Activated T-cell treated with anti-CD3 and anti-CD28 coated beads, Interleukin-2, amount 50 U/mL, for 48 hours (primary cell): ENCODE measurements at places on chromosomes 1 and 21.

- DNase-seq = peak; percentile 58
These were observed 634 bp downstream of the MYCBP start for GRCh38 chr1:38872401-38873026.

- DNase-seq = no peak
These were observed 11.9 kb downstream of the RPS6KA1 start for GRCh38 chr1:26541431-26541815.

DNA sequence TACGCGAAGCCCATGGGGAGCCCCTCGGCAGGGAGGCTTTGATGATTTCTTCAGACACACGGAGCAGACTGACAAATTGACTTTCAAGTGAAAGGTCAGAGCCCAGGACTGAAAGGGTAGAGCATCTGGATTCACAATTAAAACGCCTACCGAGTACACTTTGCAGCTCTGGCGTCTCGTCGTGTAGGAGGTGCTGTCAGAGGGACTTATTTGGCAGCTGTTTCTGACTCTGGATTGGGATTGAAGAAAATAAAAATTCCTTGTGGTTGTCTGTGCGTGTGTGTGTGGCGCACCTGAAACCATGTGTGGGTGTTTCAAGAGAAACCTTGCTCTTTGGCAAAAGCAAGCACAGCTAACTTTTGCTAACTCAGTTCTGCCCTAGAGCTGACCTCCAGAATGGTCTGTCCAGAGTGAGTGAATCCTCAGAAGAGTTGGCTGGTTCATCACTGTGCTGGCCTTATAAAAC lies 348.7 kb downstream of the HLX start:
- DNase-seq = peak; percentile 17

GRCh38 chr1:194717334-194717733 lies 1530.9 kb upstream of the B3GALT2 start:
- DNase-seq = no peak

DNA sequence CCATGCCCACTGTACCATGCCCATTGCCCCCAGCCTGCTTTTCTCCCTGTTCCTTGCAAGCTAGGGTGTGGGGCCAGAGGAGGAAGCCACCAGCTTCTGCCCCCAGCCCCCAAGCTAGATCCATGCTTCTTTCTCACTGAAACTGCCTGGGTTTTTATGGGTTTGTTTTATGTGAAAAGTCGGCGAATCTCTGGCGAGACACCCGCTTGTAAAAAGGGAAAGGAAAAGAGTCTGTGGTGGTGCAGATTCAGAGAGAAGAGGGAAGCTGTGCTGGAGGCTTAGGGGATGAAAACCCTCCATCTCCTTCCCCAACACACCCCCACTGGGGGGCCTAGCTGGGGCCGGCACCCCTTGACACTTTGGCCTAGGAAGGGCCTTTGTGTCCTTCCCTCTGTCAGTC lies 26.2 kb downstream of the GRHL3 start:
- DNase-seq = no peak

- DNase-seq = no peak
These were observed 36.0 kb upstream of the MTF2 start for GRCh38 chr1:93043057-93043557.
